ENCODE measurements at places on chromosomes 7 and 10.

GRCh38 chr7:130906575-130906974, 172.6 kb upstream of the KLF14 start:
- no peak for DNase-seq

DNA sequence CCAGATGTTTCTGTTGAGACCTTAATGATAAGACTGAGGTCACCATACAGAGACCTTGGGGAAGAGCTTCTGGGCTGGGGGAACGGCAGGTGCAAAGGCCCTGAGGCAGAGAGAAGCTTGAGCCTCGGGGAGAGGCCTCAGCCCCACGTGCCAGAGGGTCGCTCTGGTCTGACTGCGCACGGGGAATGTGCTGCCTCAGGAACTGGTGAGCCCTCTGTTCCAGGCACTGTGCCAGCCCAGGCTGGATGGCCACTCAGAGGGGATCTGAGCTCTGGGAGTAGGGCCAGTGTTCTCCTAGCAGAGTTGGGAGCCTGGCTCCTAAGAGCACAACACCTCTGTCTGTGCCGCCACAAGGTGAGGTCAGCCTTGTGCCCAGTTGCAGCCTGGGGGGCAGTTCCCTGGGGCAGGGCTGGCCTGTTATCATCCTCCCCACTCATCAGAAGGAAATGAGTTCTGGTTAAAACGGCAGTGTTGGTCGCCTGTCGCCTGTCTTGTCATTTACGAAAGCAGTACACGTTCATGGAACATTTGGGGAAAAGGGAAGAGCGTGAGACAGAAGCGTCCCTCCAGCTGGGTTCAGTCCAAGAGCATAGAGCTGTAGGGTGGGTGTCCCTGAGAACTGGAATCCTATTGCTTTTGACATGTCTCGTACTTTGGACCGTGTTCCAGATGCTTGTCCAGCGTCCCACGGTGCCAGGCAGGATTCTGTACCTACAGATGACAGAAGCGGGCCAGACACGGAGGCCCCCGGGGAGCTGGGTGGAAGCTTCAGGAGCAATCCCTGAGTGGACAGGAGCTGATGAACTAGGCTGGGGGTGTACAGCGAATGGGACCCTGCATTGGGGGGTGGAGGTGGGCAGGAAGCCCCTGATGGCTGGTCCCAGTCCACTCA, 4.3 kb downstream of the TTYH3 start:
- no peak for DNase-seq

DNA sequence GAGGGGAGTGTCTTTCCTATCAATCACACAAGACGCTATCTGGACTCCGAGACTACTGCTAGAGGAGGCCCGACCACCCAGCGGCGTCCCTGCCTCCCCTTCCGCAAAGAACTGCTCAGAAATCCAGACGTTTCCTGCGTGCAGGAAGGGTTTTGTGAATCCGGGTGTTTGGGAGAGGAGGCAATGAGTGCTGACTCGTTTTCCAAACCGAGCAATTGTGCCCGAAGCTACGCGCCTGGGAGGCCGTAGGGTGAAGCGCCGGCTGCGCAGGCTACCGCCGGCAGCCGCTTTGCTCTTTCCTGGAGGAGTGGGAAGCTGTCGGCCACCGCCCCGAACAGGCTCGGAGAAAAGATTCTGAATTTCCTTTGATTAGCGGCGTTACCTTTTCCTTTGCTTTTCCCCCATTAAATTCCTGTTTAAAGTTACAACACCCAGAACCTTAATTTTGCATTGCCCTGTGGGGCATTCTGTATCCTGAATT, 5.3 kb downstream of the VAX1 start:
- DNase-seq: no peak

DNA sequence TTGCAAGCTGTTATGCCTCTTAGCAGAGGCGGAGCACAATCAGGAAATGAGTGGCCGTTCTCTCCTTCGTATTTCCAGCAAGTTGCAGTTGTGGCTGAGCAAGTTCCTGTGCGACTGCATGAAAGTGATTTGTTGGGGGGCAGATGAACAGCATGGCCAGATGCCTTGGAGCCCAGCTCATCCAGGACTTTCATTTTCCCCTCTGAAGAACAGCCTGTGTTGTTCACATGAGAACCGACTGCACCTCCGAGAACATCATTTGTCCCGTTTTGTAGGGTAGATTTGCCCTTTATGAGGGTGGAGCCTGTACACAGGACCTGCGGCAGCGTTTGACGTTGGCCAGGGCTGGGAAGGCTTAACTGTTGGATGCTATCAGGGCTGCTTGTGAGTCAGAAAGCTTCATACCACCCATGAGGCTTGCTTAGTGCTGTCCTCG, 4.4 kb downstream of the BAG3 start:
- DNase-seq: peak; percentile 42

- no peak for DNase-seq
Observed at GRCh38 chr7:8384901-8385300, 48.5 kb upstream of the NXPH1 start.

- DNase-seq: no peak
Observed at GRCh38 chr7:156889746-156890145, 3.2 kb downstream of the LMBR1 start.
